Karpas-422 (cell line): ENCODE measurements at places on chromosomes 4 and X. TPM values are rescaled to one million over a fixed set of nuclear protein-coding genes. Genes with fewer than 3 reads are reported as not detected.

DNA sequence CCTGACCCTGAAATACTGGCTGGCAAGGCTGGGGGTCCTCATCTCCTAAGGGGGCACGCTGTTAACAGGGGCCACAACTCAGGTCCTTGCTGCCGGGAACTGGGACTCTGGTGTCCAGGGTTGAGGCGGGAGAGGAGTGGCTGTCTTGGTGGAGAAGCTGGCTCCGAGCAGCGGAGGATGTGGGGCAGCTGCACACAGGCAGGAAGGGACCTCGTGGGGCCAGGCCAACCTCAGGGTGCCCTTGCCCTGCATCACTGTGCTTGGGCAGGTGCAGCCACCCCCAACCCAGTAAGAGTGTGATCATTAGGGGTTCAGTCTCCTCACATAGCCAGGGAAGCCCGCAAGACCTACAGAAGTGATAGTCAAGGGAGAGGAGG, 12.6 kb upstream of the PDE6B start:
- no peaks in the 10 kb centered on the region for H3K36me3 ChIP-seq
- no peaks in the 10 kb centered on the region for H3K27me3 ChIP-seq
- H3K4me3 ChIP-seq = no peak overlapping the region
- no peak overlapping the region for H3K27ac ChIP-seq
- DNase-seq = no peak
- no peaks in the 10 kb centered on the region for H3K4me1 ChIP-seq

DNA sequence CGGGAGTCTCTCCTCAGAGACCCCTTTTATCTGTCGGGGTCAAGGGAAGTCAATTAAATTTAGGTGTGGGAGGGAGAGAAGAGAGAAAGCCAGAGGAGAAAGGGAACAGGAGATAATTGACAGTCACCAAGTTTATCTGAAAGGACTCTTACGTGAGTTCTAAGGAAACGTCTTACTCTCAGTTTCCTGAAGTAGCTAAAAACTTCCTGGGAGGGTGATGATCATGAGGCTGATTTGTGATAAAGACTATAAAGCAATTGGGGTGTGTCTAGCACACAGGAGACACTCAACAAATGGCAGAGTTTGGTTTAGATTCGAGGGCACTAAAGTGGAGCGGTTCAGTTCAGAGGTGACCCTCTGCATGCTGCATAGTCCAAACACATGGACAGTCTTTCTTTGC, 254.1 kb downstream of the FBXW7 start:
- no peak overlapping the region for H3K27ac ChIP-seq
- H3K27me3 ChIP-seq = no peaks in the 10 kb centered on the region
- no peak overlapping the region for H3K4me3 ChIP-seq
- no peak for DNase-seq
- peaks cover 10% of the 10 kb centered on the region for H3K4me1 ChIP-seq

DNA sequence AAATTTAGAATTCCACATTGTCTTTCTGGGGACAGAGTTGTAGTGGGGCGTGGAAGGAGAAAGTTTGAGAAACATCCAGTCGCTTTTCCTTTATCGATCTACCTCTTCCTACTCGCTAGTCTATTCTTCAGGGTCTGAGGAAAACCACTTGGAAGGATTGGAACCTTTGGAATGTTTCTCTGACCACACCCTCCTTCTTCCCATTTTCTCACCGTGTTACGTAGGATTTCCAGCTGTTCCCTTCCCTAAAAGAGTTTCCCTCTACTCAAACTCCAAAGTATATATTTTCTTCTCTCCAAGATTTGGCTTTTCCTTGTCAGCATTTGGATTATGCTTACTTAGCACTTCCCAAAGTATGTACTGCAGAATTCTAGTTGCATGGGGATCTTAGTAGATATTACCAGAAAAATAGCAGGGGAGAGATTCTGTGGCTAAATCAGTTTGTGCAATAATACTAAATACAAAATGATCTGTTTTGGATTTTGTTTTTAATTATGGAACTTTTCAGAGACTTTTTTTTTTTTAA, 4.9 kb downstream of the ENPEP start:
- H3K4me1 ChIP-seq = peaks cover 9% of the 10 kb centered on the region
- no peak overlapping the region for H3K27ac ChIP-seq
- H3K36me3 ChIP-seq = no peaks in the 10 kb centered on the region
- DNase-seq = no peak

GSX2 gene
- total RNA-seq = 9.5 and 23.9 TPM in 2 replicates

DNA sequence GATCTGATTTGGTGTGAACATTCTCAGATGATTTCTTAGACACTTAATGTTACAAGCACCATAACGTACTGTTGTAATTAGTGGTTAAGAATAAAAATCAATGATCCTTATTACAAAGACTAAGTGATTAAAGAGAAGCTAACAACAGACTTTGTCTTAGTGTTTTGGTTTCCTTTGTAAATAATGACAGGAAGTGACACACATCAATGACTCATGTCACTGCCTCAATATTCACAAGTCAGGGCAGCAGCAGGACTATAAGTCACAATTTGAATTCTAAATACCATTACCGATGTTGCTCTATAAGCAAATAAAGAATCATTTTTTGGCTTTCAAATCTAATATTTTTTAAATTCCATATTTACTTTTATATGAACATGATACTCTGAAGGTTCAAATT, 115.8 kb upstream of the FAT4 start:
- DNase-seq = no peak
- H3K36me3 ChIP-seq = no peaks in the 10 kb centered on the region
- H3K27me3 ChIP-seq = no peaks in the 10 kb centered on the region

- no peak overlapping the region for H3K27ac ChIP-seq
- no peaks in the 10 kb centered on the region for H3K27me3 ChIP-seq
- no peak overlapping the region for H3K4me3 ChIP-seq
Observed at GRCh38 chr4:95761871-95762270, 78.0 kb upstream of the PDHA2 start.

DNA sequence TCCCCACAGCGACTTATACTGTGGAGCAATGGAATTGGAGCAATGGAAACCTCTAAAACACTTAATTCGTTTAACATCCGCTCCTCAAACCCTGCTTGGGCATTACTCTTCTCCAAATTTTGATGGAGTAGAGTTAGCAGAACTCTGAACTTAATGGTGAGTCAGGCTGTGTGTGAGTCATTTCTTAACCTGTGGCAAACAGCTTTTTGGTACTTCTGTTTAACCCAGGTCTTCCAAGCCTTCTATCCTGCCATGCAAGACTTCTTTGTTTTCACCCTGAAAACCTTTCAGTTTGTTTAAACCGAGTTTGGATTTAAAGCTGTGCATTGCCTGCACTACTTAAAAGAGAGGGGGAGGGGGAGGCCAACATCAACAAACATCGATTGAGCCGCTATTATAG, 3.6 kb upstream of the AMOT start:
- no peak overlapping the region for H3K4me3 ChIP-seq
- no peaks in the 10 kb centered on the region for H3K4me1 ChIP-seq
- no peak for DNase-seq
- H3K27ac ChIP-seq = no peak overlapping the region

NUDT9 gene
- 17.6 and 18.5 TPM in 2 replicates for total RNA-seq

MTNR1A gene
- not detected in 2 replicates for total RNA-seq

PCDH11X gene
- total RNA-seq = 0.04 TPM in 1 of 2 replicates, not detected in the other

PGAM4 gene
- not detected in 2 replicates for total RNA-seq

XKRX gene
- not detected in 2 replicates for total RNA-seq

DNA sequence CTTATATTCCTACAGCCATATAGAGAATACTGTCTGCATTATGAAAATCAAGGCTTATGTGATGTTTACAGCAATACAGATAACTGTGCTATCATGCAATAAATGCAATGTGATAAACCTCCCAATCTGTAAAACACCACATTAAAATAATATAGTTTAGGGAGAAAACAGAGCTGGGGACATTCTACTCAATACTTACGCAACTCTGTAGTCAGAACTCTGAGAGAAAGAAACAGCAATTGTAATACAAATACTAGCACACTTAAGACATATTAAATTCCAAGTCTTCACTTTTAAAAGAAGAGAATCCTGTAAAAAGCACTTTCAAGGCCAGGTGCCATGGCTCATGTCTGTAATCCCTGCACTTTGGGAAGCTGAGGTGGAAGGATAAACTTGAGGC, 61.4 kb downstream of the ANKRD17 start:
- H3K4me1 ChIP-seq = peaks cover 44% of the 10 kb centered on the region
- no peak for DNase-seq
- H3K27me3 ChIP-seq = no peaks in the 10 kb centered on the region
- no peak overlapping the region for H3K4me3 ChIP-seq
- no peaks in the 10 kb centered on the region for H3K36me3 ChIP-seq

CYSLTR1 gene
- 1.2 and 2.2 TPM in 2 replicates for total RNA-seq

CLDN2 gene
- total RNA-seq = not detected in 2 replicates

GRCh38 chr4:47914926-47915237, 499 bp upstream of the NFXL1 start:
- H3K4me1 ChIP-seq = peaks cover 44% of the 10 kb centered on the region
- H3K27ac ChIP-seq = peak overlapping the region; percentile 72
- peaks cover 16% of the 10 kb centered on the region for H3K36me3 ChIP-seq
- H3K4me3 ChIP-seq = peak overlapping the region; percentile 63

DNA sequence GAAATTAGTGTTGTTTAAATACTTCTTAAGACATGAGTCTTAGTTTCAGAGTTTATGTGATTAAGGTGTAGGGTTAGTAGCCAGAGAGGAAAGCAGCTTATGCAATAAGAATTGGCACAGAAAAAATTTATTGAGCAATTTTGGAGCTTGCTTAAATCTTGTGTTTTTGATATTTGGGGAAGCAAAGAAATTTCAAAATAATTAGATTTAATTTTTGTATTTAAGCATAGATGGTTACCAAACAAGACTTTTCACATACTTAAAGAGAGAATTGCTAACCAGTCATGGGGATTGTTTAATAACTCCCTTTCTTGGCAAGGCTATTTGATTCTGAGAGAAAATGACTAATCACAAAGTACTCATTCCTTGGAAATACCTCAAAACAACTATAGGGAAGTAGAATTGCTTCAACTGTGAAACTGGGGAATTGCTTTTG, 202.0 kb upstream of the GRID2 start:
- no peak overlapping the region for H3K27ac ChIP-seq
- H3K4me1 ChIP-seq = peaks cover 6% of the 10 kb centered on the region
- no peak for DNase-seq
- H3K4me3 ChIP-seq = no peak overlapping the region

DIPK2B gene
- total RNA-seq = not detected in 2 replicates

- no peaks in the 10 kb centered on the region for H3K4me1 ChIP-seq
- no peak overlapping the region for H3K27ac ChIP-seq
- H3K36me3 ChIP-seq = no peaks in the 10 kb centered on the region
- DNase-seq = no peak
Observed at GRCh38 chr4:148574911-148575310, 132.7 kb upstream of the NR3C2 start.

C4orf36 gene
- total RNA-seq = not detected in 2 replicates

DNA sequence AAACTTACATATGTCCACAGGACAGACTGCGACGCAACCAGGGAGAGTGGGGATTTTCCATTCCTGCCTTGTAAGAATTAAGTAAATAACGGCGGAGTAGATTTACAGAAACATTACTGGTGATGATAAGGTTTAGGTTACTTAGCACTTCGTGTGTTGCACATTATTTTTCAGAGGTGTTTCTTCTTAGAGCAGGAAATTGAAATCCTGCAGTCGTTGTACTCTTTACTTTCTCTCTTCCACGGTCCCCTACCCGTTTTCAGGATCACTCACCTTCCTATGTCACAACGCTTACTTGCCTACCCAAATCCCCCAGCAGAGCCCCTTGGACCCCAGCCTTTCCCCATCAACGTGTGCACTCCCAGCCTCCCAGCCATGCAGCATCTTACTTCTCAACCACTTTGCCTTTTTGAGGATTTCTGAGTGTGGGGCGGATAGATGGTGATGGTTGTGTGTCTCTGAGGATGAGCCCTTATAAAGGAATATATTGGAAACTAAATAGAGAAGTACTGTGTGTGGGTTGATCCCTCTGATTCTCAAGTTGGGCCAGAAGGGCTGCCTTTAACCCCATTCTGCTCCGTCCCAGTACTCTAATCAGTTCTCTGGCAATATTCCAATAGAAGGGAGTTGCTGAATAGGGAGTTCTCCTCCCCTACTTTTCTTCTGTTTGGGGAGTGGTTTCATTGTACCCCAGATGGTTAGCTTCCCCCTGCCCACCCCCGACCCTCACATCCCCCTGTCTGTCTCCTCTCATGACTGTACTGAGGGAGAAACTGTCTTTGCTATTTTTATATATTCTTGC, 1.6 kb downstream of the MID2 start:
- no peaks in the 10 kb centered on the region for H3K27me3 ChIP-seq
- H3K4me3 ChIP-seq = peak overlapping the region; percentile 60; the same call in 1 of the 2 replicates
- no peak overlapping the region for H3K27ac ChIP-seq
- H3K4me1 ChIP-seq = peaks cover 12% of the 10 kb centered on the region; the same call in 1 of the 2 replicates
- no peak for DNase-seq

DNA sequence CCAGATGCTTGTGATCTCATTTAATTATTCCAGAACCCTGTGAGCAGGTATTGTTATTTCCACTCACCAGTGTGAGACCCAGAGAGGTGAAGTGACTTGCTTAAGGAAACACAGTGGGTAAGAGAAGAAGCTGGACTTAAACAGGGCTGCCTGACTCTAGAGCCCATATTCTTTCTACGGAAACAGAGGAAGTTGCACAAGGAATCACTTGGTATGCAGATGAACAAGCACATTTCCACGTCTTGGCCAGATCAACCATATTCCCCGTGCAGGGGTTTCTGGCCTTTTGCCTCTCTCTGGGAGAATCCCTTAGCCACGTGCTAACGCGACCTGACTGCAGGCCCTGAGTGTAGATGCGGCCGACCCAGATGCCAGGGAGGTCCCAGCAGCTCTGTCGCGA, 195.5 kb upstream of the ATP6AP2 start:
- no peaks in the 10 kb centered on the region for H3K27me3 ChIP-seq
- no peaks in the 10 kb centered on the region for H3K4me1 ChIP-seq
- H3K4me3 ChIP-seq = no peak overlapping the region
- H3K27ac ChIP-seq = no peak overlapping the region
- DNase-seq = no peak

DNA sequence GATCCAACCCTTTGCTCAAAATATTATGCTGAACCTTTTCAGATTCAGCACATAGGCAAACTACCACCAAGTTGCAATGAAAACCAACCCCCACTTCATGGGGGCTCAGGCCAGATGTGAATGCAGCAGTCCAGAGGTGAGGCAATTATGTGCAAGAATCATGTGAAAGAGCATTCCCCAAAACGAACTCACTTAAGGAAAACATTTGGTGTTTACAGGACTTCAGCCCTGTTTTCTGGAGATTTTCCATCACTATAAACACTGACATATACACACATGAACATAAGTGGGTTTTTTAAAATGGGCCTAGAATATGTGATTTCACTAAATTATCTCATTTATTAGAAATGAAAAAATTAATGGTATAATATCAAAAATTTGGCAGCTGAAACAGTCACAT, 31.5 kb downstream of the BMP3 start:
- no peaks in the 10 kb centered on the region for H3K36me3 ChIP-seq
- DNase-seq = no peak
- H3K4me1 ChIP-seq = no peaks in the 10 kb centered on the region
- no peaks in the 10 kb centered on the region for H3K27me3 ChIP-seq
